Activated CD8-positive, alpha-beta memory T cell treated with anti-CD3 and anti-CD28 coated beads for 4 hours (primary cell): ENCODE measurements at places on chromosomes 2 and 18.

- DNase-seq, result no peak
Observed at GRCh38 chr2:54387059-54387991, 68.8 kb upstream of the SPTBN1 start.

GRCh38 chr2:47838686-47839085 lies 55.7 kb downstream of the MSH6 start:
- DNase-seq, result no peak

DNA sequence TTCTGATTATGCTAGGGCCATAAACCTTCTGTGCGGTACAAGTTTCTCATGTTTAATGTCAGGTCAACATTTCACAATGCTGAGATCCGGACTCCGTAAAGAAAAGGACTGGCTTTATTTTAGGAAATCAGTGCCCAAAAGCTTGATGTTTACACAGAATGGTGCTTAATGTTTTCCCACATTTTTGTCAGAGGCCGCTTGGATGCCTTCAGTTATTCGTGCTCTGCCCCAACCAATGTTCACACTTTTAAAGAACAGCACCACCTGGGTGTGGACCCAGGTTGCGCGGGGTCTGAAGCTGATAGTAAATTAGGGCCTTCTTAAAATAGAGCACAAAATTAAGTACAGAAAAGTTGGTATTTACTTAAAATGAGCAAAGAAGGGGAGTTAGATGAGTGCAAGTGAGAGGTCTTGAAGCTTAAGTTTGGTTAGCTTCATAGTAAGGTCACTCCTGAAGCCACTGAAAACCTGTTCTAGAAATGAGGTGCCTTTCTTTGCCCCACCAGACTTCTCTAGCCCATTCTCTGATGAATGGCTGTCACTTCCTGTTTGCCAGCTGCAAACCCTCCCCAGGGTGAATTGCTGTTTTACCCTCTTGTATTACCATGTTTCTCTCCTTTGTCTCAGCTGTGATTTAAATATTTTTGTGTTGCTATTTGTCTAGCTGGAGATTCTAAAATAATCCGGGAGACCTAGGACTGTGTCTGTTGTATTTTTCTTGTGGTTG lies 20.5 kb downstream of the SLC3A1 start:
- DNase-seq, result no peak

DNA sequence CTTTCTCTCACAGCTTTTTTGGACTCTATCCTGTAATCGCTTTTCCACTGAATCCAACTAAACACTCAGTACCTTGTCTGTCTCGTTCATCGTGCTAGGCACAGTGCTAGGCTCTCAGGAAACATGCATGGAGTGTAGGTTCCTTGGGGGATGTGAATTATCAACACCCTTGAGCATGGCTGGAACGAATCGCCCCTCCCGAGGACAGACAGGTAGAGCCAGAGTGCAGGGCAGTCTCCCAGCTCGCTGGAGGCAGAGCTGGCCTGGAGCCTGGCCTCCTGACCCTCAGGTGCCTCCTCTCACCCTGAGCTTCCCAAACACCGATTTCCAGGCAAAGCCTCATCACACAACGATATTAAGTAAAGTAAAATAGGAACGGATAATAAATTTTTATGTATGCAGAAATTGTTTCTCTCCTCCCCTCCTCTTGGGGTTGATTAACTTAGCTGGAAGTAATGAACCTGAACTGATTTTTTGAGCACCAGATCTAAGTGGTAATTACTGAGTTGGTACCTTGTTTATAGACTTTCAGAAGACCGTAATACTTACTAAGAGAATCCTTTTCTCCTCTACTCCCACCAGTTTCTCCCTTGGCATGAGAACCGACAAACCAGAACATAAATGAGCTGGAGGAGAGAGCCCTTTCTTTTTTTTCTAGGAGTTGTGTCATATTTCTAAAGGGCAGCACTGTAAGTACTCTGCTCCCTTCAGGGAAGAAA lies 90.5 kb downstream of the MSH2 start:
- DNase-seq, result no peak

- DNase-seq, result no peak
Observed at GRCh38 chr2:219864154-219864553, 236.7 kb downstream of the SLC4A3 start.

GRCh38 chr2:191069606-191070005 lies 55.6 kb upstream of the STAT1 start:
- DNase-seq, result no peak

GRCh38 chr2:72183016-72183415 lies 35.4 kb upstream of the CYP26B1 start:
- no peak for DNase-seq

- DNase-seq, result no peak
Observed at GRCh38 chr2:129237966-129238725, 741.3 kb upstream of the RAB6C start.

GRCh38 chr2:43005975-43006833 lies 213.8 kb upstream of the HAAO start:
- DNase-seq, result no peak

DNA sequence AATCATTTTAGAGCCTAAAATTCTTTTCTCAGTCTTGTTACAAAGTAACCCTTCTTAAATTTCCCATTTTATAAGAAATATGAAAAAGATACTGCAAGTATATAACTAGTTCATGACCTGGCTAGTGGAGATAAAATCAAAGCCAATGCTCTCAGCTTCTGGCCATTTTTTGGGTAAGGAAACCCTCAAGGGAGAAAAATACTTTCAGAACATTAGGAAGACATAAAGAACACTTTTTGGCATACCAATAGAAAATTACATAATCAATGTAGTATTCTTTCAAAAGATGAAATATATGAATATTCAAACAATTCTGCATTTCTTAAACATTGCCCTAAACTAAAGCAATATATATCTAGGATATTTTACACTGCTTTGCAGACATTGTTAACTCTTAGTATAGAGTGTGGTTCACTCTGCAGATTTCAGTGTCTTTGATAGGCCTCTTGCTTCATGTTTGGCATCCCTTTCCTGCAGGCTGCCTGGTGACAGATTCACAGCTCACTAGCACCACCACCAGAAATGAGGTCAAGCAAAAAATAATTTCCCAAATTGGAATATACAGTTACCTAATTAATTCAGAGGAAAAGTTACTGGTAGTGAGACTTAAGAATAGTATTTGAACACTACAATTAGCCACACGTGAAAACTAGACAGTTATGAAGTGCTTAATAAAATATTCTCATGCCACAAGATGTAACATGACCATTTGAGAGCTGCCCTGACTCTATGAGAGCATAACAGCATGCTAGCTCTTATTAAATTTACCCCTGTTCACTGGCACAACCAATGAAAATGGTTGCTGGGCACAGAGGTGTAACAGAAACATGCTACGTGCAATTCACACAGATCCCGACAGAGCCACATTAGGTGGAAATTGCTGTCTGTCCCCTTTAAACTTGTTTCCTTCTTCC lies 36.0 kb downstream of the PAIP2B start:
- DNase-seq, result no peak

- DNase-seq, result no peak
Observed at GRCh38 chr18:2709316-2709715, 53.8 kb downstream of the SMCHD1 start.

GRCh38 chr2:203500951-203501350 lies 34.1 kb downstream of the RAPH1 start:
- DNase-seq, result no peak

DNA sequence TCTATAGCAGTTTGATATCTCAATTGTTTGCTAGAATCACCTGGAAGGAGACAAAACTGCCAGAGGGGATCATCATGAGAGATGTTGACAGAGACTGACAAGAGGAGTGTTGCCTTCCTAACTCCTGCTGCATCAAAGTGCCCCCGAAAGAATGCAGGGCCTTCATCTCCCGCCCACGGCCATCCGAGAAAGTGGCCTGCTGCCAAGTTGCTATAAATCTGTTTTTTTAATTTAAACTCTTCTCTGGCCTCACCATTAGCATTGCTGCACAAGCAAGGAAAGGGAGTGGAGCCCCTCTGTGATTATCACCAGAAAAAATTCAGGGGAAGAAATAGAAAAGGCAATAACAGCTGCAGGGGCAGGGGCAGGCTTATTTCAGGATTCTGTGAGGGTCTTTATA lies 238.1 kb upstream of the EPHA4 start:
- no peak for DNase-seq

GRCh38 chr18:8949206-8949605 lies 153.3 kb upstream of the NDUFV2 start:
- no peak for DNase-seq

GRCh38 chr18:21489119-21489750 lies 111.3 kb downstream of the ESCO1 start:
- DNase-seq, result no peak

DNA sequence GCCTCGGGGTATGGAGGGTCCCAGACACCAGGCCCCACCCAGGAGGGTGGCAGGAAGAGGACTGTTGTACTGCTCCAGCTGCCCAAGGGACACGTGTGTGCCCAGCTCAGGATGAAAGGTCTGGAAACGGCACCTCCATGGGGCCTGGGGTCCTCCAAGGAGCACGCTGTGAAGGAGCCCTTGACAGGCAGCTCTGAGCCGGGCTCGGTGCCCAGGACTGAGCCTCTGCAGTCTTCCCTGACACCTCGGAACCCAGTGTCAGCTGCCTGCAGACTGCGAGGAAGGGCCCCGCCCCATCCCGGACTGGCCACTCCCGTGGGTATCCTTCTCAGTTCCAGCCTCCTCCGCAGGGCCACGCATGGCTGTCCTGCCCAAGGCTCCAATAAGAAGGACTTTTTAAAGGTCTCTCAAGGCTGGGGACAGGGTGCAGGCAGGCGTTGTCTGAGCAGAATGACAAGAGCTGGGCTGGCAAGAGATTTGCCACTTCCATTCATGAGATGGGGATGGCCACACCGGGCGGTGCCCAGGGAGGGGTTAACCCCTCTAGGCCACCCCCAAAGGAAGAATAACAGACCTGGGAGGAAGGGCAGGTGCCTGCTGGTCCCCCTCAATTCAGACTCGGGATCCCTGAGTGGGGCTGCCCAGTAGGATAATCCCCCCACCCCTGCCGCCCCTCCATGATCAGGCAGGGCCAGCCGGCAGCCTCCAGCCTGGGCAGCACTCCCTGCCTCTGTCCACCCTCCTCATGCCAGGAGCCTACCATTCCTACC lies 8.9 kb downstream of the ECEL1 start:
- no peak for DNase-seq

DNA sequence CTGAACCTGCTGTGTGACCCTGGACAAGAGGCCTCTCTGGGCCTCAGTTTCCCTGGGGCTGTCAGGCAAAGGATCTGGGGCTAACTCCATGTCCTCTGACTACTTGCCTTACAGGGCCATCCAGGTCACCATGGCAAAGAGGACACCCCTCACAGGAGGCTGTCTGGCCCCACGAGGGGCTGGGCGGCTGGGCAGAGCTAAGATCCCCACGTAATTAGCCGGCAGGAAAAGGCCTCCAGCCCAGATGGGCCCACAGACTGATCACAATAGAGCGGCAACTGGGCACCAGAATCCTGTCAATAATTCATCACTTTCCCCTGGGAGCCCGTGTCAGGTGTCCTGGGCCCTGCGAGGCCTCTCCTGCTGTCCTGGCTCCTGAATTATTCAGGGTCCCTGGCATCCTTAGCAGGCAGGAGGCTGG lies 44.8 kb upstream of the OTOF start:
- DNase-seq, result no peak

- DNase-seq, result no peak
Observed at GRCh38 chr2:179437430-179437829, 172.8 kb upstream of the SESTD1 start.

- DNase-seq, result no peak
Observed at GRCh38 chr18:76956648-76957047, 134.3 kb downstream of the ZNF236 start.

- DNase-seq, result no peak
Observed at GRCh38 chr18:73697353-73697752, 450.3 kb downstream of the FBXO15 start.

GRCh38 chr2:98140210-98140609 lies 53.2 kb downstream of the VWA3B start:
- no peak for DNase-seq

- DNase-seq, result no peak
Observed at GRCh38 chr2:65175894-65176530, 46.1 kb upstream of the RAB1A start.

DNA sequence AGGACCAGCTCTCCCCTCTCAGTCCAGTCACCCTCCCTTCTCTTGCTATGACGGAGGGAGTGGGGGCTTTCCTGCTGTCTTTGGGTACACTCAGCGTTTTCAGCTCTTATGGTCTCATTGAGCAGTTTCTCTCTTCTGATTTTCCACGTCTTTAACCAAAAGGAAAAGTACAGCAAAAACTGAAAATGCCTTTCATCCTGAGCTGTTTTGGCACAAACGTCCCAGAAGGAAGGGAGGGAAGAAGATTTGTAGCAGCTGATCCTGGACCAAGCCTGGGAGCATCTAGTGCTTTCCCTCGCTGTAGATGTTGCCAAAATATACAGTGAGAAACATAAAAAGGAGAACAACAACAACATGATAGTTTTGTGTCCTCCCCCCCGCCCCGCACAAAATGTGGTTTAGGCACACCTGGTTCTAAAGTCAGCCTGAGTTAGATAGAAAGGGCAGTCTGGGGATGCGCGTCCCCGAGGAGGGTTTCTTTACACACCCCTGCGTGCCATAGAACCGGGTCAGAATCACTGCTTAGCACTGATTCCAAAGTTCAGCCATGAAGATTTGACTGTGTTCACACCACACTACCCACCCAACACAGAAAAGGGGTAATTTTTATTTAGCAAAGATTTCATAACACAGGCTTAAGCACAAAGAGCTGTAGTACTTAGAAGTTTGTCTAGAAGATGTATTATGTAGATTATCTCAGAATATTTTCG lies 53.4 kb downstream of the SLC40A1 start:
- DNase-seq, result no peak

DNA sequence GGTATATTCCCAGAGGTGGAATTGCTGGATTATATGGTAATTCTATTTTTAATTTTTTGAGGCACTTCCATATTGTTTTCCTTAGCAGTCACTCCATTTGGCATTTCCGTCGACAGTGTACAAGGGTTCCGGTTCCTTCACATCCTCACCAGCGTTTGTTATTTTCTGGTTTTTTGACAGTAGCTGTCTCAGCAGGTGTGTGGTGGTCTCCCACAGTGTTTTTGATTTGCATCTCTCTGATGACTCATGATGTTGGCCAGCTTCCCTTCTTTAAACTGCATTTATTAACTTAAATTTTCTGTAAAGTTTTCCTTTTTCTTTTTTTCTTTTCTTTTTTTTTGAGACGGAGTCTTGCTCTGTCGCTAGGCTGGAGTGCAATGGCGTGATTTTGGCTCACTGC lies 19.7 kb downstream of the SH3BP4 start:
- no peak for DNase-seq

DNA sequence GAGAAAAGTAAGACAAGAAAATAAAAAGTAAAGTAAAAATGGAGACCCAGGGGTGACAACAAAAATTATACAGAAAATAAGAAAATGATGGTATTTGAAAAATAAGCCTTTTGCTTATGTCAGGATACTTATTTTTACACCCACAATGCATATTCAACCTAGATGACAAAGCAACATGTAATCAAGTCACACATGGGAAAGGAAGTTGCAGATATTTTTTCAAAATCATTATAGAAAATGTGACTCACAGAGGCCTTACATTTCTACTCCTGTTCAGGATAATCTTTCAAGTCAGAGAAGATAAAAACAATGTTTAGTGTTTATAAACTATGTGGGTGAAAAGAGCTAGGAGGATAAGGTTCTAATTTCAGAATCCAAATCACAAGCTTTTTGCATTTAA lies 275.3 kb upstream of the UBE2E3 start:
- DNase-seq, result no peak
